ENCODE measurements at places on chromosomes 3 and 15.

- DNase-seq, result no peak
Measured at GRCh38 chr15:91704343-91704742, 149.2 kb upstream of the SLCO3A1 start.

DNA sequence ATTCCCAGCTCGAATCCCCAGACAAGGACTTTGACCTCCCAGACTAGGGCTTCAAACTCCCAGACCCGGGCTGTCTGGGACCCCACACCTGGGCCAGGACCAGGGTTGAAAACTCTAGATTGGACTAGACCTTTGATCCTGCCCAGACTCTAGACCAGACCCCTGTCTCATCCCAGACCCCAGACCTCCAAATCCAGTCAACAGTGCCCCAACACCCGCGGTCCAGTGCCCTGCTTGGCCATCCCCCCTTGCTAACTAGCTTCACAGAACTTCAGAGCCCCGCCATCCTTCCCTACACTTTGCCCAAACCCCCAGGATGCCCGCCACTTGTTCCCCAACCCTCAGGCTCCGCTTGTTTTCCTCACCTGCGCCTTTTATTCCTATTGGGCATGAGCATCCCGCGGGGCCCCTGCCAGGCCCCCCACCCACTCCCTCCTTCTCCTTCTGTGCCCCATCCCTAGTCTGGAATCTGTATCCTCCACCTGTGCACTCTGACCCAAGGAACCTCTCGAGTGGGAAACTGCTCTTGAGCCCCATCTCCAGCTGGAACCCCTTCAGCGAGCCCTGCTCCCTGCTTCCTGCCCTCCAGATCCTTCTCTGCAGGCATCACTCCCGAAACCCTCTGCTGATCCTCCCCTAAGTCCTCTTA, 604 bp downstream of the GNAI2 start:
- DNase-seq, result no peak

DNA sequence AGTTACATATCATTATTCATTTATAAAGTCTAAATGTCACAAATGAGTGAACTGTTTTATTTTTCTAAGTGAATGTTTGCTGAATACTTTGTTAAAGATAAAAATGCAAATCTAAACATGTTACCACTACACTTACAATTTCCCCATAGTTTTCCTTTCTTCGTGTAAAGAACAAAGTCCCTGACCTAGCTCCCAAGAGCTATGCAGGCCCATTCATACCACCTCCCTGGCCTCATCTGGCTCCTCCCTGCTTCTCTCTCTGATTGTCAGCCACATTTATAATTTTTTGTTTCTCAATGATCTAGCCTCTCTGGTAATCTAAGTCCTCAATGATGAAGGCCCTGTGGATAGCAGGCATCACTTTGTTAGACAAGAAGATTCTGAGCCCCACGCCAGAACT, 31.0 kb upstream of the OR5K4 start:
- no peak for DNase-seq

GRCh38 chr3:154176036-154176435, 54.8 kb downstream of the ARHGEF26 start:
- DNase-seq, result no peak
